ENCODE measurements at places on chromosomes 1 and 21. TPM values are rescaled to one million over a fixed set of nuclear protein-coding genes. Genes with fewer than 3 reads are reported as not detected.

Gene OR10K2
- polyA plus RNA-seq: not detected

Gene XCL1
- 2.3 TPM for polyA plus RNA-seq

Gene MMP23B
- 4.3 TPM for polyA plus RNA-seq

Gene CITED4
- polyA plus RNA-seq: 2.6 TPM

Gene WNT3A
- not detected for polyA plus RNA-seq

Gene IFI44L
- polyA plus RNA-seq: 0.10 TPM

Gene DNASE2B
- polyA plus RNA-seq: 27.9 TPM

Gene DMBX1
- not detected for polyA plus RNA-seq

Gene COL9A2
- polyA plus RNA-seq: 1.3 TPM

Gene DHRS3
- polyA plus RNA-seq: 0.22 TPM

Gene RGS4
- 1.6 TPM for polyA plus RNA-seq

Gene TAL1
- not detected for polyA plus RNA-seq

Gene LCE6A
- not detected for polyA plus RNA-seq

Measured in neural cell (in vitro differentiated cells).